ENCODE measurements at places on chromosomes 3 and 15.

GRCh38 chr15:60697750-60698149 is 218.8 kb upstream of the ICE2 start:
- DNase-seq = no peak

DNA sequence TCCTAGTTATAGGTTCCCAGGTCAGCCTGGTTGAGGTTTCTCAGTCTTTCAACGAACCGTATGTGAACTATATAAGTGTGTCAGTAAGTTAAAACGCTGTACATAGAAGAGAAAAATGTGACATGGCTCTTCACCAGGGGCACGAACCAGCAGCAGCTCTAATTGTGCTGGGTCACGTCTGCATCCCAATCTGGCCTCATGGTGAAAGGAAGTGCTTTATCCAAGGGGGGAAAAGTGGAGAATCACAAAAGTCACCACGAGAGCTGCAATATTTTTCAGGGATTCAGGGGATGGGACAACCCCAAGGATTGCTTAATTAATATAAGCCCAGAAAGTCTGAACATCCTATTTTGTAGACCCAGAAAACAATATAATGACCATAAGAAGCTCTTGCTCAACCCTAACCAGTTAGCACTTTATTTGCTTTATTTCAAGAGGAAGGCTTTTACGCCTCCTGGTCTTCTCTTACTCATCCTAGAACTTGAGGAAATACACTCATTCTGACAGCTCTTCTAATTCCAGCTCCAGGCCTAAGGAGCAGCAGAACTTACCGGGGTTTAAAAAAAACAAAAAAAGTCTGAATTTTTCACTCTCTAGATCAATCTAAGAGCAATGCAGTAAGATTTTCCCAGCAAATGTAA is 16.5 kb downstream of the ANXA2 start:
- DNase-seq = no peak

DNA sequence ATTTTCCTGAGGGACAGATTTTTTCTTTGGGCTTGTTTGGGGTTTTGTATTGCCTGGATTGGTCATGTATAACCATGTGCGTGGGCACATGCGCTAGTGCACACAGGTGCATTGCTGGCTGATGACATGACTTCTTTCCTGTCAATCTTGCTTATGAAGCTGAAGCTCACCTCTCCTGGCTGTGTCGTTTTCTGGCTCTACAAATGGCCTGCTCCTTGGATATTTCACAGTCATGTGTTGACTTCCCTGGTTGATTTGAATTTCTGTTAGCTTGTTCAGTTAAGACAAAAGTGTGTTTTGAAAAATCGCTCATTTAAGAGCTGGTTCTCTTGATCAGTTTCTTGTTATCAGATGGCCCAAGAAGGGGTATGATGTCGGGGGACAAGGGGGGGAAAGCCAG is 11.5 kb downstream of the PTPRG start:
- DNase-seq = no peak

DNA sequence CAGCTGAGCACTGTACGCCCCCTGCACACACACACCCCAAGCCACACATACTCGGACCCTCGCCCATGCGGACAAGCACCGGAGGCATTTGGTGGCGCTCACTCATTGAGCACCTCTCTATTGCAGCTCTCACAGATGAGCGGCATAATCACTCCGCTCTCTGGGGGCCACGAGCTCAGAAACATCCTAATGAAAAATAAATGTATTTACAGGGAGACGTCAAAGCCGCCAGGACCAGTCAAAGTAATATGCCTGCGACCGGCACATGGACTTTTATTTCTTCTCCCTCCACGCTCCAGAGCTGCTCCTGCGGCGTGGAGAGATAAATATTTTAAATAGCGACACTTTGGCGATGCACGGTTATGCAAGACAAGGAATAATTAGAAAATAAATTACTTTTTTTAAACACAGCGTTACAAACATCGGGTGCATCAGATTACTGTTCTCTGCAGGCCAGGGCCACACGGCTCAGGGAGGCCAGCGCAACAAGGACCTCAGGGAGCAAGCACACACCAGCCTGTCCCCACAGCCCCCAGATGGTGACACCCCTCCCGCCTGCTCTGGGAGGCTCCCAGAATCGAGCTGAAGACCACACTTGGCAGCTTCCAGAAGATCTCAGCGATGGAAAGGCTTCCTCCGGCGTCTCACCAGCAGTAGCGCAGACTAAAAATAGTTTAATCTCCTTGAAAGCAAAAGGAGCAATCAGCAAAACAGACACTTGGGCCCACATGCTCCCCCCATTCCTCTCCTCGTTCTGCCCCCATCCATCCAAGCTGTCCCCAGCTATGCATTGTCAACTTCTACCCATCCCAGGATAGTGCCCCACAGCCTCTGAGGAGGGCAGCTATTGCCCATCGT is 48.0 kb downstream of the CACNA2D2 start:
- no peak for DNase-seq

- no peak for DNase-seq
These were observed 28.4 kb upstream of the MEF2A start for GRCh38 chr15:99537344-99537743.

GRCh38 chr15:29656636-29657475 is 165.4 kb downstream of the TJP1 start:
- DNase-seq = no peak

GRCh38 chr3:89606151-89606550 is 498.7 kb downstream of the EPHA3 start:
- no peak for DNase-seq

GRCh38 chr3:38984110-38984509 is 67.6 kb downstream of the SCN11A start:
- DNase-seq = no peak

GRCh38 chr3:33886015-33886414 is 87.6 kb downstream of the PDCD6IP start:
- DNase-seq = no peak

GRCh38 chr3:105518806-105519418 is 152.2 kb downstream of the ALCAM start:
- no peak for DNase-seq

GRCh38 chr3:195859061-195859845 is 47.5 kb upstream of the MUC4 start:
- DNase-seq = peak; percentile 58

GRCh38 chr3:172953571-172953970 is 187.5 kb downstream of the SPATA16 start:
- DNase-seq = no peak

- DNase-seq = no peak
These were observed 7.4 kb upstream of the ANPEP start for GRCh38 chr15:89822026-89822425.

DNA sequence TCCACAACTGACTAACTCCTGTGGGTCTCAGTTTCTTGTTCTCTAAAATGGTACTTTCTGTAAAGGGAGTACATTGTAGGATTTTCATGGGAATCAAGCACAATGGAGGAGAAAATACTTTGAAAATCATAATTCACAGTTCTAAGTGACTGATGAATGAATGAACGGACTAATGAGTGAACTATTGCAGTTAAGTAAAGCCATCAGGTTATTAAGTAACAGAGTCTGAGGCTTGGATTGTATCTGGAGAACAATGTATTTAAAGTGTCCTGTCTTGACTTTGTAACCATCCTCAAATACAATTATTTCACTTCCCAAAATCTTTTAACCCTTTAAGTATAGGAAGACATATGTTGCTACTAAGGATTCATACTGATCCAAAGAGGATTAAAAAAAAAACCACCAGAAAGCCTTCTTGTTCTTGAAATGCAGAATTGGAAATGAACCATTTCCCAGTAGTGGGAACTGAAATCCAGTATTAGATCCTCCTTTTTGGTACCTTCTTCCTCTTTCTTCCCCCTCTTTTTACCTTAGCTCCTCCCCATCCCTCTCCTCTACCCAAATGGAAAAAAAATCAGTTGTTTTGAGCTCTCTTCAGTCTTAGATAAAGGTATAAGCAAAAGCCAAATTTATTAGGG is 13.2 kb upstream of the BCL6 start:
- no peak for DNase-seq

DNA sequence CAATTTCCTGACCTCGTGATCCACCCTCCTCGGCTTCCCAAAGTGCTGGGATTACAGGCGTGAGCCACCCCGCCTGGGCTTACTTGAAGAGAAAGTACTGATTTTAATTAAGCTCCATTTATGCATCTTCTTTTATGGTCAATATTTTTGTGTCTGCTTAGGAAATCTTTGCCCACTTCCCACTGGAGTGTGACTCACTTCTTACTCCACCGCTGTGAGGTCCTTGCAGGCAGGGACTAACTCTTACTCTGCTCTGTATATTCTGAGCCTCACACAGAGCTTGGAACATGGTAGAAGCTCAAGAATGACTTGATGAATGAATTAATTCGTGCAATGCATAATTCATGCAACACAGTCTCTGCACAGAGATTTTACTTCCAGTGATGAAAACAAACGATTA is 2.9 kb upstream of the TM4SF19 start:
- no peak for DNase-seq

DNA sequence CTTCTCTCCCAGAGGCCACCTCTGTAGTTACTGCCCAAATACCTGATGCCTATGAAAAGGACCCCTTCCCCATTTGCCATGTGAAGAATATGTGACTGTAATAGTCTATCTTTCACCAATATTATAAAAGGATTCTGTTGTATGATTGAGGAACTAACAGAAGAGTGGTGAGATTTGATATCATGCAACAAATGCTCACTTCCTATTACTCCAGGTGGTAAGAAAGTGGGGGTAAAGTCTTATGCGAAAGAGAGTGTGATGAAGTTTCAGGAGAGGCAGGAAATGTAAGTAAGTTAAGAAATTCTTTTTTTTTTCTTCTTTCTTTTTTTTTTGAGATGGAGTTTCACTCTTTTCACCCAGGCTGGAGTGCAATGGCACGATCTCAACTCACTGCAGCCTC is 24.4 kb upstream of the RAP2B start:
- no peak for DNase-seq

GRCh38 chr15:101401286-101401685 is 88.2 kb downstream of the PCSK6 start:
- no peak for DNase-seq

DNA sequence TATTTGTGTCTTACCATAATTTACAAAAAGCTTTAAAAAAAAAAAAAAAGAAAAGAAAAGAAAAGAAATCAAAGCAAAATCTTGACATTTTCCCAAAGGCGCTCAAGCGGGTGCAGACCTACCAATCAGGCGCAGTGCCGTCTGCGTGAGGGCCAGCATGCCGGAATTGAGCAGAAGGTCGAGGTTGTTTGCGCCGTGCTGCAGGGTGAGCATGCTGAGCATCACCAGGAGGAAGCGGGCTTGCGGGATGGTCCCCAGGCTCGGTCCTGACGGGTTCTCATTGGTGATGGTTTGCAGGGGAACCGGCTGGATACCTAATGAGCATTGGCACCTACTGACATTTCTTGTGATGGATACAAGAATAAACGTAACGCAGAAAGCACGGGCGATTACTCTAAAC is 93.9 kb downstream of the HERC2 start:
- no peak for DNase-seq

GRCh38 chr15:31024979-31025378 is 33.6 kb upstream of the MTMR10 start:
- DNase-seq = no peak

GRCh38 chr15:41968701-41969100 is 3.7 kb downstream of the EHD4 start:
- DNase-seq = no peak

GRCh38 chr3:41198526-41198925 is 779 bp upstream of the CTNNB1 start:
- DNase-seq = no peak

- DNase-seq = no peak
These were observed 81.6 kb upstream of the ROBO2 start for GRCh38 chr3:76958274-76958673.

DNA sequence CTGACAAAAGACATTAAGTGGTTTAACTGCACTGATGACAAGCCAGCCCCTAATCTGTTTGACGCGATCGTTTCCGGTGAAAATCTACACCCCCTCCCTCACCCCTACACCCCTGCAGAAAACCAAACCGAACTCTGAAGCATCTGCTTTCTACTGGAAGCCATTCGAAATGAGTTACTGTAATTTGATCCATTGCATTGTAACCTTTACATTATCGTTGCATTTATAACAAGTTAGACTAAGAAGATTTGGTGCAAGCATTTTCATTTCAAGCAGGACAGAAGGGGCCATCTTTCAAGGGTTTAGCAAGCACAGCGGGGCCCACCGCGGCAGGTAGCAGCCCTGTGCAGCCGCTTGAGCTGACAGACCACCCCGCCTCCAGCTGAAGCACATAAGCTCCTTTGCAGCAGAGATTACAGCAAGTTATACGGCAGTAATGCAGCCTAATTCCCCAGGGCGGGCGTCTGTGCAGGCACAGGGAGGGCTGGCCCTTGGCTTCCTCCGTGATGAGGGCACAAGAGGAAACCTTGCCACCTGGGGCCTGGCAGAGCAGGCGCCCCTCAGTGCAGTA is 79.3 kb downstream of the CHSY1 start:
- no peak for DNase-seq

- DNase-seq = no peak
These were observed 18.7 kb downstream of the P2RY14 start for GRCh38 chr3:151259664-151260063.

DNA sequence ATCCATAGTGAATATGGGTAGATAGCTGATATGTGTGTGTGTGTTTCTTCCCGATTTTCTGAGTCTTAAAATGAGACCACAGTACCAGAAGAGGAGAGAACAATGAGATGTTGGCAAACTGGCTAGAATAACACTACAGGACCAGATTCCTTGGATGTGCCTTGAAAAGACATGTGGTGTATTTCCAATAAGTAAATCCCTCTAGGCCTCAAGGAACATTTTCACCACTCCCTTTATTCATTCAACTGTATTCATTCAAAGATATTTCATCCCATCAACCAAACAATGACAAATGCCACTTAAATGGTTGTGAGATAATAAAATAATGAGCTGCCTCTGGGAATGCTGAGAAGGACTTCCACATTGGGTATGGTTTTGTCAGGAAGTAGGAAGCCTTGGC is 8.7 kb upstream of the BNC1 start:
- DNase-seq = no peak

GRCh38 chr15:48721061-48721810 is 75.7 kb upstream of the FBN1 start:
- DNase-seq = no peak

- DNase-seq = no peak
These were observed 253.1 kb downstream of the RBMS3 start for GRCh38 chr3:29534006-29534405.

DNA sequence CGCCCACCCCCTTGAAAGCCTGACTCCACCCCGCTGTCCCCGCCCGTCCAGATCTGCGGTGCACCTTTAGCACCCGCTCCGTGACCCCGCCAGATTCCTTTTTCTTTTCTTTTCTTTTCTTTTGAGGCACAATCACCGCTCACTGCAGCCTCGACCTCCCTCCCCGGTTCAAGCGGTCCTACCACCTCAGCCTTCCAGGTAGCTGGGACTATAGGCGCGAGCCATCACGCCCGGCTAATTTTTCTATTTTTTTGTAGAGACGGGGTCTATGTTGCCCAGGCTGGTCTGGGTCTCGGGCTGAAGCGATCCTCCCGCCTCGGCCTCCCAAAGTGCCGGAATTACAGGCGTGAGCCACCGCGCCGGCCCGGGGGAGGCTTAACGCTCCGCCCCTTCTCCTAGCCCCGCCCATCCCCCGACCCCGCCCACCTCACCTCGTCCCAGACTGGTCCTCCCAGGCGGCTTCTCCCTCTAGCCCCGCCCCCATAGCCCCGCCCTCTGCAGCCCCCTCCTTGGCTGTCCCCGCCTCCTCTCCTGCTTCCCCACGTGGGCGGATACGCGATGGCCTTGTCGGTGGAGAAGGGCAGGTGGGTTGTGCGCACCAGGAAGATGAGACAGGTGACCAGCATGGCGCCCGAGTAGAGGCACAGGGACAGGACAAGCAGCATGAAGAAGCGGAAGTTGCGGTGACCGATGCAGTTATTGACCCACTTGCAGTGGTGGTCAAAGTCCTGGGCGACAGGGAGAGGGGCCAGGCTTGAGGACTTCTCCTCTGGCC is 3.2 kb downstream of the ZDHHC19 start:
- DNase-seq = peak; percentile 39

- DNase-seq = no peak
These were observed 87.0 kb upstream of the ST8SIA2 start for GRCh38 chr15:92306663-92307062.

All from T-helper 17 cell (primary cell).